ENCODE measurements at places on chromosomes 2 and 18.

DNA sequence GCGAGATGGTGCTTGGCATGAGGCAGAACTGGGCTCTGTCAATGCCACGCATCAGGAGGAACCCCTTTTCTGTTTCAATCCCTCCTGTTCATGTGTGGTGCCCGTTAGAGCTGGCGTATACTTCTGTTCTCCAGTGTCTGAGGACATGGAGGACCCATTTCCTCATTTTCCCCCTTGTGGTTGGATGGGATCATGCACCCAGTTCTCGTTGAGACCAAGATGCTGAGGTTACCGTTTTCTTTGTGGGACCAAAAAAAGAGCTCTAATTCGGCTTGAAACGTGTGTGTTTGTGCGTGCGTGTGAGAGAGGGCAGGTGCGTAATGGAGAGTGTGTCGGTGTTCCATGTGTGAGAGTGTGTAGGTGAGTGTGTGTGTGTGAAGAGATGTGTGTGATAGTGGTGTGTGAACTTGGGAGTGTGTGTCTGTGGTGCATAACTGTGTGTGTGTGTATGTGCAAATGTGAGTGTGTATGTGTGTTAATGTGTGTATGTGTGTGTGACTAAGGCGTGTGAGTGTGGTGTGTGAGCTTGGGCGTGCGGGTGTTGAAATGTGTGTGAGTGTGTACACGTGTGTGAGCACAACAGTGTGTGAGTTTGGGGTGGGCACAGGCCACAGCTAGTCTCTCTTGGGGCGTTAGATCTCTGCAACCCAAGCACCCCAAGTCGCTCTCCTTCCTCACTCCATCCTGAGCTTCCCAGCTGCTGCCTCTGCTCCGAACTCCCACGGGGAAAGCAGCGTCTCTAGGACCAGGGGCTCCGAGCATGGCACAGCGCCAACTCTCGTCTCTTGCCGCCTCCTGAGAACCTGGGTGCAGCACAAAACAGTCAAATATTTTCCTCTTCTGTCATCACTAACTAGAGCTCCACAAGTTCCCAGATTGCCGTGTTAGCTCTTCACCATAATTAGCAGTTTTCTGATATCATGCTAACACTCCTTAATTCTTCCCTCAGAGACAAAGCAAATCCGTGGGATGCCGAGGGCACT, 75.8 kb downstream of the LONRF2 start:
- no peak for DNase-seq

GRCh38 chr2:39300044-39300978, 56.5 kb upstream of the CDKL4 start:
- DNase-seq = no peak

- no peak for DNase-seq
Measured at GRCh38 chr18:75076286-75076685, 132.7 kb downstream of the PTGR3 start.

- DNase-seq = no peak
Measured at GRCh38 chr2:241885291-241885945, 15.9 kb downstream of the RTP5 start.

DNA sequence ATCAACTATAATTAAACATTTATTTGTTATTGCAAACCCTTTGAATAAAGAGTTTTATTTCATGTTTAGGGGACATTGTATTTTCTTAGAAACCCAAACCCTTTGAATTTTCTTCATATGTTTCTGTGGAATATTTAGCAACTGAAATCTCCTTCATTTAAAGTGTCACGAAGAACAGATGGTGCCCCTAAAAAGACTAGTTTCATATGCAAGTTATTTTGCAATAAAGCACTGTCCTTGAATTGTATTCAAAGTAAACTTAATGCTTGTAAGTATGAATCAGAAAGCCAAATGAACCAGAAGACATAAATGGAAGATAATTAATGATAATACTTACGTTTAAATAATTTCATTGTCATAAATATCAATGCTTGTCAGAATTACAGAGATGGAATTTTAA, 151.9 kb upstream of the CWC22 start:
- no peak for DNase-seq

DNA sequence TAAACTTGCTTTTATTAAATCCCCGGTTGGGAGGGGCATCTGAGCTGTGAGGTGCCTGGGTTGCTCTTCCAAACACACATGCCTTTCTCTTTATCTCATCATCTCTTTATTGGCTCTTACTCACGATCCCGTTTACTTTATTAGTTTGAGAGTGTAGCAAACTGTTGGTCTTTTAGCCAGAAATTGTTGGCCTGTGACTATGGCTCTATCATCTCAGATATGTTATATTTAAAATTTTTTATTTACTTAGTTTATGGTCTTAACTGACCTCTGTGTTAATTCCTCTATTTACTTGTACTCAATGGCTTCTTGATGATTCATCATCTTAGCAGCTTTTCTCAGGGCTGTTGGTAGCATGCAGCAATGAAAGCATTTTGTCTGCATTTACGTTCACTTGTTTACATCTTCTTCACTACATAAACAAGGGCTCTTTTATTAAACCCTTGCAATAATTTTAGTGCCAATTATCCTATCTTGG, 408.4 kb downstream of the HRH4 start:
- no peak for DNase-seq

DNA sequence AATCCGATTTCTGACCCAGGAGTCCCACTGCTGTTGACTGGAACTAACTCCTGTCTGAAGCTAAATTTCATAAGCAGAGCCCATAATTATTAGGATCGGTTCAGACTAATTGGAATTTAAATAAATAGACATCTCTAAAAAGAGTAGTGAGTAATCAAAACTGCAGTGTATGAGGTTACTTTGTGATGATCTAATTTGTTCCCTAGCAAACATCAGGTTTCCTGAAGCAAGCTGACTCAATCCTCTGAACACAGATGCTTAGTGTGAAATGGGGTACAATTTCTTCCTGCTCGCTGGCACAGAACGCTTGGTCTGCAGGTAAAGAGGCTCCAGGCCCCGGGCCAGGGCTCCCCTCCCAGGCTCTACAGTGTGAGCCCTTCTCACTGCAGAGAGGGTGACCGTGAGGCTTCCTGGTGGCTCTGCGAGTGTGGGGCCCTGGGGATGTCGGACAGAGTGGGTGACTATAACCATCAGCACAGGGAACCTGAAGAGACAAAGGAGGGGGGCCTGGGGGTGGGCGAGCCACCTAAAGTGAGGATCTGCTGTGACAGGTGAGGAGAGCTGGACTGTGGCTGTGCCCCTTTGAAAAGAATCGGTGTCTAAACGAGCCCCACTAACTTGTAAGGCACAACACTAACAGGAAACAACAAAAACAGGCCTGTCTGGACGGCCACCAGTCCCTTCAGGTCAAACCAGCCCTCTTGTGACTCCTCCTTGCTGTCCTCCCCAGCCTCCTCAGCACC, 20.2 kb downstream of the CHST10 start:
- no peak for DNase-seq

- no peak for DNase-seq
Measured at GRCh38 chr18:8771930-8772329, 66.6 kb downstream of the MTCL1 start.

DNA sequence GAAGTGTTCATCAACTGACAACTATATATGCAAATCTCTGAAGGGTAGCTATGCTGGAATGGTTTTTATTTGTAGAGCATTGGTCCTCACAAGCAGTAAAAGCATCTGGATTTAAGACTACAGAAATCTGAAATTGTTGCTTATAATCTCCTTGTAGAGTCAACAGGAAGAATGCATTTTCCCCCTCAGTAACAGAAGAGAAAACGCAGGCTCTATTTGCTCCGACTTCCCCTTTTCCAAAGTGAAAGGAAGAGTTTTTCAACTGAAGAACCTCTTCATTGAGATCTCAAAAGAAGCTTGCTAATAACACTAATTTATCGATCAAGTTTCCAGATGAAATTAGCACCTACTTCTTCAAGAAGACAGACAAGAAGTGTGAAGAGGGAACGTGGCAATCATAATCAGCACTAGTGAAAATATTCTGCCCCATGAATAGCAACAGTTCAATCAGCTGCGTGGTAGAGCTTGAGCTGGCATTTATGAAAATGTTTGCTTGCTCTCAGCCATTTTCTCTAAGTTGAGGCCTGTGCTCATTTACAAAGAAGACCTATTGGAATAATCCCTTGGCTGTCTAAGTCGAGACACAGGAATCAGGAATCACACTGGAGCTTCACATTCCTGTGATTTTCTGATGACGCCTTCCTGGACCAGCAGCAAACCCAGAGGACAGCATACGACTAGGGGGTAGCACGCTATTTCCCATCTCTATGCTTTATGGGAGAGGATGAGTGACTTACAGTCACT, 43.7 kb downstream of the TGIF1 start:
- no peak for DNase-seq

DNA sequence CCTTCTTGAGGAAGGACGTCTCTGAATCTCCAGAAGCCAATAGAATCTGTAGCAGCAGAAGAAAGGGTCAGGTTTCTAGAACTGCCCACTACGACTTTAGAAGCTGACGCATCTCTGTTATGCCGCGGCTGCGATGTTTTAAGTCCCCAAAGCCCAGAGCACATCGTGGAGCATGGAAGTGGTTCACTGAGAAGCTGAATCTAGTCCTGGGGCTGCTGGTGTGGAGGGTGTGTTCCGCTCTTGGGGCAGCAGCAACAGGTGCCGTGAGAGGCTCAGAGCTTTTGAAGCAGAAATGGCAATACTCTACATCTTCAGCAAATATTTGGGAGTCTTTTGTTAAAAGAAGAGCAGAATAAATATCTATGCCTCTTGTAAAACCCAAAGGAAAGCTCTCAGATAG, 48.9 kb upstream of the RMDN2 start:
- DNase-seq = no peak
